Astrocyte of the hippocampus (primary cell): ENCODE measurements at places on chromosomes 11 and 22.
A peak's percentile ranks its signal among the peaks of the same experiment; 100 is the strongest.

DNA sequence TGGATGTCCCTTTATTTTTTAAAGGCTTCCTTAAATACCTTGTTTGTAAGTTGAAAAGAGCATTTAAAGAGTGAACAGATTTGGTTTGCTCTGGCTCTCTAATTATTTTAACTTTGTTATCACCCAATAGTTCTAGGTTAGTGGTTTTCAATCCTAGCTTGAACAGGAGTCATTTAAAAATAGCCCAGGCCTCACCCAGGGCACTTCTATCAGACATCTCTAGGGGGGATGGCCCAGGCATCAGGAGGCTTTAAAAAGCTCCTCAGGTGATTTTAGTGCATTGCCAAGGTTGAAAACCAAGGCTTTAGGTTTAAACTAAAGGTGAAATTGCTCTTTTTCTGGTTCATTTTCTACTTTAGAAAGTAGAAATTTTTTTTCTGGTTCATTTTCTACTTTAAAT is 8.3 kb downstream of the CAT start:
- no peak for DNase-seq

DNA sequence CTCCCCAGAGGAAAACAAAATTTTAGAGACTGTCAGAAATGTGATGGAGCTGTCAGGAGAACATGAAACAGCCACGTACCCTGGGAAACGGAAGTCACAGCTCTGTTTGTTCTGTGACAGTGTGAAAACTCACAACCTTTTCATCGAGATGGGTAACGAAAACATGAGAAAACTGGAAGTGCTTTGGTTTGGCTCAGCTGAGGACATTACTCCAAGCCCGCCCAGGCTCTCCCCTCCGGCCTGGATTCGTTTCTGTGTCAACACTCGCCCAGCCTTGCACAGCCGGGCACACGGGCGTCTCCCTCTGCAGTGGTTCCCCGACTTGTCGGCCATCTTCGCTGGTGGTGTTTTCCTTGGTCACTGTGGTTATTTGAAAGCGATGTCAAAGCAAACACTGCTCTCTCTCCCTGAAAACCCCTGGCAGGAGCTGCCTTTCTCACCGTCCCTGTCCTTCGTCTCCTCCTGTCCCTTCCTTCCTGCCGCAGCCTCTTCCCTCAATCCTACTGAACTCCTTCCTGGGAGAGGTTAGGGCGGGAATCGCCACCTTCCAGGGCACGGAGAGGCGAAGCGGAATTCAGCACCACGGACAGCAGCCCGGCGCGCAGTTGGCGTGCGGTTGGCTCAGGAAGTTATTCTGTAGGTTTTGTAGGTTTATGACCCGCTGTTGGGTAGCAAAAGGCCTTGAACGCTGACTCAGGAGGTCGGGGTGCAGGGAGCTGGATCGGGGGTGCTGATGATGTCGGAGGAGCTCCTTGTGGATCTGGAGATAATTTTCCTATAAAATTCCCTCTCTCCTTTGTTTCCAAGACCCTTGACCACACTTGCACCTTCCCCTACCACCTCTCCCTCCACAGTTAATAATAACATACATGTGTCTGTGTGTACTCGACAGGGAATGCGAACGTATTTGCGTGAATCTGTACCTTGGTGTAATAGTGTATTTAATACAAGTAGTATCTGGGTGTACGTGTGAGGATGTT is 13.1 kb upstream of the RPS19BP1 start:
- peak; percentile 70 for DNase-seq

DNA sequence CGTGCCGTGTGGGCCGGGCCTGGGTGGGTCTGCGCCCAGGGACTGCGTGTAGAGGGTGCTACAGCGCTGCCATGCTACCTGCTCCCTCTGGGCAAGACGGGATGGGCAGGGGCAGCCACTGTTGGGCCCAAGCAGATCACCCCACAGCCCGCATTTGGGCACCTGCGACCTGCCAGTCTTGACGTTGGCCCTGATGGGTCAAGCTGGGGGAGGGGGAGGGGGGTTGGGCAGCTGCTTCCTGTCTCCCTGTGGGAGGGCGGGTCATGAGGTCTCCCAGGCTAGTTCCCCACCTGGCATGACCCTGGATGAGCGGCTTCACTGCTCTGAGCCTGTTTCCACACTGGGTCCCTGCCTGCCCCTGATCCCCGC is 2.8 kb upstream of the RPS19BP1 start:
- no peak for DNase-seq

DNA sequence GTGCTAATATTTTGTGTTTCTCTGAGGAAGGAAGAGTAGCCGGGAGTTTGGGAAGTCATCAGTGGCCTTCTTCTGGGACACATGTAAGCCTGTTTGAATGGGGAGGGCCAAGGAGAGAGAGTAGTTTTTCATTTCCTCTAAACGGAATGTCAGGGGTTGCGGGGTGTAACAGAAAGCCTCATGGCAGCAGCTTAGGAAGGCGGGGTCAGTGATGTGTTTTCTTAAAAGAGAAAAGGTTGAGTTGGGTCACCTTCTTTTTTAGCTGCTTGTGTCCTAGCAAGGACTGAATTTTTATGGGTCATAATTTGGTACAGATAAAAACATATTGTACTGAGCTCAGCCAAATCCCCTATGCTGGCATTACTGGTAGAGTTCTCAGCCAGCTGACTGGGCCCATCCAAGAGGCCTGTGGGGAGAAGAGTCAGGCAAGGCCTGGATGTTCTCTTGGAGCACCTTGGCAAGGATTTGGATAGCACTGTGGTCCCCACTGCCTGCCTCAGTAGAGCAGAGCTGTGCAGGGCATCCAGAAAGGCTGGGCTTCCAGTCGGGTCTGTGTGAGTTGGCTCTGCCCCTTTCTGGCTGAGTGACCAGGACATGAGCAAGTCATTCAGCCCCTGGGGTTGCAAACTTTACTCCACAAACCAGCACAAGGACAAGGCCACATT is 29.4 kb upstream of the NAV2 start:
- no peak for DNase-seq

- DNase-seq: no peak
These were observed 83.0 kb downstream of the MORC2 start for GRCh38 chr22:30885591-30885990.

DNA sequence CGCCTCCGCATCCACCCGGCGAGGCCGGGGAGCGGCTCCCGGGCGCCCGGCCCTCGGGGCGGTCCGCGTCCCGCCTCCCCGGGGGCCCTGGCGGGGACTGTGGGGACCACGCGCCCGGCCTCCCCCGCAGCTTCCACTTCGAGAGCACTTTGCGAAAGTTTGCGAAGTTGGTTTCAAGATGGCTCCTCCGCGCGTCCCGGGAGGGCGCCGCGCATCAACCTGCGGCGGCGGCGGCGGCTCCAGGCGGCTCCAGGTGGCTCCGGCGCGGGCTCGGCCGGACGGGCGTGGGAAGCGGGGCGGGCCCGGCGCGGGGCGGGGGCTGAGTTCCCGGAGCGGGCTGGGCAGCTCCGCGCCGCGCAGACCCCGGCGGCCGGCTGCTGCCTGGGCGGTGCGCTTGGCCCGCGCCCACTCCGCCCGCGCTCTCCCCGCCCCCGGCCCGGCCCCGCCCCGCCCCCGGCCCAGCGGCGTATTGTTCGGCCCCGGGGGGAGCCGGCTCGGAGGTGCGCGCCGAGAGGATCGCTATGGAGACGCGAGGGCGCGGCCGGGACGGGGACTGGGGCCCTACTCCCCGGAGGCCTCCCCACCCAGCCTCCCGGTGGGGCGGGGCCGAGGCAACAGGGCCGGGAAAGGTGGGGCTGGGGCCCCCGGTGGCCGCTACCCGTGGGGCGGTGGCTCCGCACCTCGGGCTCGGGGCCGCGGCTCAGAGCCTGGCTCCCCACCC is at the start of gene CELSR1:
Gene CELSR1, minus strand, starts transcription at position 396 of the 721 bp plus-strand sequence. CDS start 450 bp downstream, outside the sequence.
- peak; percentile 85 for DNase-seq

- no peak for DNase-seq
These were observed 17.6 kb upstream of the CLPB start for GRCh38 chr11:72451831-72452376.

DNA sequence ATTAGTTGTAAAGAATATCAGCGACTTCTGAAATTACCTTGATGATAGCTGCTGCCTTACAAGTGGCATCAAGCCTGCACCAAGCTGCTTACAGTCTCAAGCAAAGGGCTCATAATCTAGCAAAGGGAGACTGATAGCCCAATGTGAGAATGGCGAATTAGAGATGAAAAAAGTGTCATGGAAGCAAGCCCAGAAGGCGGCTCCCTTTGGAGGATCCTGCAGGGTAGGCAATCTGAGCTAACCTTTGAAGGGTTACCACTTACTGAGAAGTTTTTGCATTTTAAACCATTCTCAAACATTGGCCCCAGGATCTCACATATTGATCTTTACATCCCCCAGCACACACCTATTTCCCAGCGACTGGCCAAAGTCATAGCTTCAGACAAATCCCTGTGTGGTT is 18.5 kb downstream of the GAB2 start:
- no peak for DNase-seq

- DNase-seq: no peak
These were observed 55.7 kb downstream of the RAB38 start for GRCh38 chr11:88119561-88119960.

GRCh38 chr11:122198291-122198983 is 82.4 kb upstream of the BLID start:
- no peak for DNase-seq

DNA sequence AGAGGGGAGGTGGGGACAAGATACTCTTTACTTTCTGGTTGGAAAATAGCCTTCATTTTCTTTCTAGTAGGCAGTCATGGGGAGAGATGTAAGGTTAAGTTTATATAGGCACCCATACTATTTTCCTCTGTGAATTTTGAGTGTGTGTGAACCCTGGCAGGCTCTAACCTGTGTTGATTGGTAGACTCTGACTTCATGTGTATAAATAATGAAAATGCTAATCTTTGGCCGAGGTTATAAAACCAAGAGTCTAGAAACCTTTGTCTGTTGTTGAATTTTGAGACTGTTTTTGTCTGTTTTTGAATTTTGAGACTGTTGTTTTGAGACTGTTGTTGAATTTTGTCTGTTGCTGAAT is 14.0 kb downstream of the TRIM44 start:
- DNase-seq: no peak

DNA sequence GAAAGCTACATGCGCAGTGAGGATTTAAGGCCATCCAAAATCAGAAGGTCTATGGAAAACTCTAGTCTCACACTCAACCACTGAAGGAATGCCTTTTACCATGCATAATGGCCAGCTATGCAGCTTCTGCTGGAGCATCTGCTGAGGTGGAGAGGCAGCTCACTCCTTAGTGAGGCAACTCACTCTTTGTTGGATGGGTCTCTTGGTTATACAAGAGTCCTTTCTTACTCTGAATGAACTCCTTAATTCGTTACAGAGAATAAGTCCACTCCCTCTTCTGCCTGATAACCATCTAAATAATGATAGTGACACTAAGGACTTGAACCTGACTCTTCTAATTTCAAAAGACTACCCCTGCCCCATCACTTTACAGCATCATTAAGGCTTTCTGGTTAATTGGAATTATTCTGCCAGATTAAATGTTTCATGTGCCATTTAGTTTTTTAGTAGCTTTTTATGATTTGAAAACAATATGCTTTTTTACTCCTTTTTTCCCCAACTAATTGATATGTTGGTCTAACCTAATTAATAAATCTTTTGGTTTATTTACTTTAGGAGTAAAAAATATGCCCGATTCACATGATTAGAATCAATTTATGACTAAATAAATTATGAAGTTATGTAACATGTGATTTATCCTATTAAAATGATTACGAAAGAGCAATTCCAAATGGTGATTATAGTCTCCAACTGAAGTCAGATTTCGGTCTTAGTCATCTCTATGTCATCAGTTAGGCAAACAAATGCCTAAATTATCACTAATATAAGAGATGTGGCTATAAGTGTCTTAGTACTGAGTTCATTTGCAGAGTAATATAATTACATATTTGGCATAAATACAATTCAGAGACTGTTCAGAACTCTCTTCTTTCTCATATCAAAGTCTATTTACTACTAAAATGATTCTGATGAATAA is 286.7 kb upstream of the CCDC90B start:
- DNase-seq: no peak
